ENCODE measurements at places on chromosomes 6 and 20.

- DNase-seq, result no peak
Observed at GRCh38 chr6:145360865-145361264, 374.5 kb downstream of the EPM2A start.

DNA sequence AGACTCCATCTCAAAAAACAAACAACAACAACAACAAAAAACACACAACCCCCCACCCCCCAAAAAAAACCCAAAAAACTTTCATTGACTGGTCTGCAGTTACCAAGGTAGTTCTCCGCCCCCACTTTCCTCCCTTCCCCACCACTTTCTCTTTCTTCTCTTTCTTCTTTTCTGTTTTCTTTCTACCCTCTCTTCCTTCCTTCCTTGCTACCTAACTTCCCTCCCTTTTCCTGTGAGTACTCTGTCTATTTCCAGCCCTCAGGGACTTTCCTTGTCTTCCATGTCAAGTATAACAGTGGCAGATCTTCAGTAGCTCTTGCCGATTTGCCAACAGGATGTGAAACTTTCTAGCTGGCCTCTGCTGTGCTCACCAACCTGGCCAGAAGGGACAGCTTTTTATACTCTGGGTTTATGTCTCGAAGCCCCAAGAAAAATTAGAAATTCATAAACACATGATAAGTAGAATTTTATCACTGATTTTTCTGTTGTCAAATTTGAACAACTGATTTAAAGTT is 399.5 kb downstream of the QKI start:
- DNase-seq, result no peak

GRCh38 chr20:20802328-20802727 is 89.9 kb upstream of the RALGAPA2 start:
- no peak for DNase-seq

DNA sequence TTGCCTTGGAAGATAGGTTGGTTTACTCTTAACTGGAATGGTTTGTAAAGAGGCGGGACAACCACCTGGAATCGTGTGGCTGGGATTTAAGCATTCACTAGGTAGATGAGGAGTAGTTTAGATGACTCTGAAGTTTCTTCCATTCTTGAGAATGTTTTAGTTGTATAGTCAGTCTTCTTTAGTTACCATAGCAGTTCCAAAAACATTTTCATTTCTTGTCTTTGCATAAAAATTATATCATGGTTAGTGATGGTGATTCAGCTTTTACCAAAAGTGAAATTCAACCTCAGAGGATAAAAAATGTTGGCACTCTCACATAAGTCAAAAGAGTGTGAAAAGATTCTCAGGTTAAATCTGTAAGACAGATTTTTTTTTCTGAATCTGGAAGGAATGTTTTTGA is 70.3 kb downstream of the SMAP1 start:
- no peak for DNase-seq

GRCh38 chr6:78607189-78607588 is 260.2 kb upstream of the IRAK1BP1 start:
- no peak for DNase-seq

GRCh38 chr6:137792160-137793033 is 74.7 kb upstream of the TNFAIP3 start:
- no peak for DNase-seq

DNA sequence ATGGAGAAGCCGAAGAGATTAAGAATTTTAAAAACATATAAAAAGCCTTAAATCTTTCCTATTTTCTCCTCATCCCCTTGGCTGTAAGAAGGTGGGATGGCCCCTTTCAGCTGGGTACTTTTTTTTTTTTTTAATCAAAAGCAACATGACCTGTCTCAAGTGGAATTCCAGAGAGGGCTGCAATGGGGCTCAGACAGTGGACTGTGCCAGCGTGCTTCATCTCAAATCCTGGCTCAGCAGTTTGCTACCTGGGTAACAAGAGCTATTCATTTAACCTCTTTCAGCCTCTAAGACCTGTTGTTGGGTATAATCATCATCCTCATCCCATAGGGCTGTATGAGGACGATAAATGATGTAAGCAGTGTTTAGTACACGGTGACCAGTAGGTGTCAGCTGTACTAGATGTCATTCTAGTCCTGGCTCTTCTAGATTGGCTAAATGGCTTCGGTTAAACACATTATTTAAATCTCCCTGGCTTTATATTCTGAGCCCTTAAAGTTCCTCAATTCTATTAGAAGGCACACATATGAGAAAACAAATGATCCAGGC is 6.9 kb upstream of the PPP1R3G start:
- DNase-seq, result no peak

GRCh38 chr6:113564371-113565171 is 292.6 kb upstream of the MARCKS start:
- peak; percentile 57 for DNase-seq

- no peak for DNase-seq
Observed at GRCh38 chr20:19473216-19473921, 260.9 kb downstream of the SLC24A3 start.

DNA sequence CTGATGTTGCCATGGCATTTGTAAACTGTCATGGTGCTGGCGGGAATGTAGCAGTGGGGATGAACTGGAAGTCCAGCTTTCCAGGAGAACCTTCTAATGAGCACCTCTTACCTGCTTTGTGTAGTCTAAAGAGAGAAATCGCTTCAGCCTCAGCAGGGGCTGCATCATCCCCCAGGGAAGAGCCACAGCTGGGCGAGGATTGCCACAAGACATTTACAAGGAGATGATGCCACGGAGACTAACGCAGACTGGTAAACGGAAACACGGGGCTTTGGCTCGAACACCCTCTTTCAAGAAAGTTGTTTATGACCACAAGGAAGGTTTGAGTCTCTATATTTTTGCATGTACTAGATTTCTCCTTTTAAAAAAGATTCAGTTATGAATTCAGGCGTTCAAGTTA is 72.9 kb downstream of the CDH26 start:
- no peak for DNase-seq

GRCh38 chr6:45609141-45609638 is 231.5 kb upstream of the SUPT3H start:
- DNase-seq, result no peak

GRCh38 chr6:107819964-107820337 is 4.2 kb downstream of the SCML4 start:
- no peak for DNase-seq

GRCh38 chr6:141541581-141542324 is 591.0 kb upstream of the GJE1 start:
- no peak for DNase-seq

DNA sequence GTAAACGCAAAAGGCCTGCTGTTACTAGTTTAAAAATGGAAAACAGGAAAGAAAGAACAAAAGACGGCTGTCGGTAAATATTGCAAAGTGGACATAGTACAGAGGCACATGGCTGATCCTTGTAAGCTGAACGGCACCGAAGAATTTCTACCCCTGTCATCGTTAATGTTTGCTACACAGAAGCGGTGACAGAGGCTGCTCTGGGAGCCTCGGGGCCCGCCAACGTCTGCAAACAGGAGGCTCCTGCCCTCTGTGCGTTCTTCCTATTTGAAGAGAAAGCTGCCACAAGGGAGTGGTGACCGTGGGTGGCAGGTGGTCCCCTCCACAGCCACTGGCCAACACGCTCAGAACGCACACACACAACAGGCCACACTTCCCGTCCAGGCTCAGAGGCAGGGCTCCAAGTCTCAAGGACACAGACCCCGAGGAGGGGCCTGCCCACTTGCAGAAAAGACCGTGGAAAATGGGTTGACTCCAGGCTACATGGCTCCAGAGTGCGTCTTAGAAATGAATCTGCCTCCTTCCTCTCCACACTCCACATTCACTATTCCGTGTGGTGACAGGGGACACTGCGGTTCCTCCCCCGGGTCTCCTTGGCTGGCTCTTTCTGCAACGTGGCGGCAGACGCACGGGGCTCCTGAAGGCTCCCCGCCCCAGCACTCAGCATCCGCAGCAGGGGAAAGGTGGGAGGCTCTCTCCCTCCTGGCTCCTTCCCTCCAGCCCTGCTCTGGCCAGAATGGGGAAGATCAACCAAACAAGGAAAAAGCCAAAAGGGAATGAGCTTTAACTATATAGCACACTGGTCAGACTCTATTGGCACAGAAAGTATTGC is 64.5 kb downstream of the GMPR start:
- DNase-seq, result no peak

DNA sequence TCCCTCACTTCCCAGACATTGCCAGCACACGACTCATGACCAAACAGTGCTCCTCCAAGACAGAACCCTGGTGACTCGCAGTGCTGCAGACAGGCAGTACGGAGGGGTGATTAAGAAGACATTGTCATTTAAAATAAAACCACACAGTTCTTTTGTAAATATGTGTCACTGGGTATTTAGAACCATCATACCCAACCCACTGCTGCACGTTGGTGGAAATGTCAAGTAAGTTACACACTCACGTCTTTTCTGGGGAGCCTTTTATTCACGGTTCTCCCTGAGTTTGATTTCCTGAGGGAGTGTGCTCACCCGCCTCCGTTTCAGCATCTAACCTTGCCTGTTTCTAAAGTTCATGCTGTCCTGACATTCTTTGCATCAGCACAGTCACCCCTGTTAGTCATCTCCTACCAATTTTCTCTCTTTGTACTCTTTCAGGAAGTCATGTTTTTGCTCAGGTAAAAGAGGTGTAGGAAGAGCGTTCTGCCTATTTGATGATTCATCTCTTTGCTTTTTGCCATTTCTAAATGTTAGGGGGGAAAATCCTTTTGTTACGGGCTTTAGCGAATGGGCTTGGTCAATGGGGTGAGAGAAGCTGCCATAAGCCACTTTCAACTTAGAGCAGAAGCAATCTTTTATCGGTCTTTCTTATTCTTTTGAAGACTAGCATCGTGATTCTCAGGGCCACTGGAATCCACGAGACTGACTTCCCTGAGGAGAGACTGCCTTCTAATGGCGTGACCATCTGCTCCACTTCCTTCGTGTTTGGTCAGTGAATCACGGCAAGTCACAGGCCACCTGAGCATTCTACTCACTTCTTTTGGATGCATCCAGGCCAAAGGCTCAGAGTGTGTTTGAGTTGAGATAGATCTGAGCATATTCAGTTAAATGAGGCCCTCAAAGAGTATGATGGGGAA is 512.8 kb upstream of the JARID2 start:
- DNase-seq, result no peak

GRCh38 chr6:145903356-145904102 is 60.6 kb downstream of the SHPRH start:
- no peak for DNase-seq

GRCh38 chr6:113588646-113589045 is 268.5 kb upstream of the MARCKS start:
- no peak for DNase-seq

DNA sequence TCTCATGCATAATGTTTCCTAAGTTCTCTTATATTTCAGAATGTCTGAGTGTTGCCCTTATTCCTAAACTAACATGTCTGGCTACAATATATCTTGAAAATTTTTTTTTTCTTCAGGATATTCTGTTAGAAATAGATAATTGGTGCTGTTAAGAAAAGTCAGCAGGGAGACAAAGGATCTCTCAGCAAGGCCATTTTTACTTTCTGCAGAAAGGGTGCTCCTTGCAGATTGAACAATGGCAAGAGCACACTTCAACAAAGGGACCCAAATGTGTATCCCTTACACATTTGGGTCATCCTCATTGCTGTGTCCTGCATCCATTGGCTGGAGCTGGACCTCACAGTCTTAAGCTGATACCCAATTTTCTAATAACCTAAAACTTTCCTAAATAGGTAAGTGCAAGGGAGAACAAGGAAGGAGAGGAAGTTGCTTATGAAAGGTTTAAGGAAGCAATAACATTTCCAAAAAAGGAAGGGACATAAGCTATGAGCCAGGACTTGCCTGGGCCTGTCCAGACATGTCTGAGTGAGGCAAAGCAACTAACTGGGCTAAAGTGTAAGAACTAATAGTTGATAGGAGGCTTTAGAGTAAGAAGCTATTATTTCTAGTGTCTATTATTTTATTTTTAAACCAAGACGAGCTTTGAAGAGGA is 429.6 kb downstream of the BCKDHB start:
- DNase-seq, result no peak

DNA sequence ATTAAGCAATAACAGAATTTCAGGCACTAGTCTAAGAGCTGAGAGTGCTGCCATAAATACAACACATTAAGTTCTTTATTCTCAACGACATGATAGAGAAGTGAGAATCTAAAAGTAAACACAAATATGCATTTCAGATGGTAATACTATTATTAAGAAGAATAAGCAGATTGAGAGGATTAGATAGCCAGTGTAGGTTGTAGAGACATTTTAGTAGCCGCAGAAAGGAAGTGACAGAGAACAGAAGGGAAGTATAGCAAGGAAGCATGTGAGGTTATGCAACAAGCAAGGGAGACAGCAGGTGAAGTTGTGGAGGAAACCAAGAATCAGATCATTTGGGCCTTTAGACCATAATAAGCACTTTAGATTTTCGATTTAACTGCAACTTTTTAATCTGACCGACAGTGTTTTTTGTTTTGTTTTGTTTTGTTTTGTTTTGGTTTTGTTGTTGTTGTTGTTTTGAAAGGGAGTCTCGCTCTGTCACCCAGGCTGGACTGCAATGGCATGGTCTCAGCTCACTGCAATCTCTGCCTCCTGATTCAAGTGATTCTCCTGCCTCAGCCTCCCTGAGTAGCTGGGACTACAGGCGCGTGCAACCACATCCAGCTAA is 737.0 kb upstream of the ADGRB3 start:
- no peak for DNase-seq

DNA sequence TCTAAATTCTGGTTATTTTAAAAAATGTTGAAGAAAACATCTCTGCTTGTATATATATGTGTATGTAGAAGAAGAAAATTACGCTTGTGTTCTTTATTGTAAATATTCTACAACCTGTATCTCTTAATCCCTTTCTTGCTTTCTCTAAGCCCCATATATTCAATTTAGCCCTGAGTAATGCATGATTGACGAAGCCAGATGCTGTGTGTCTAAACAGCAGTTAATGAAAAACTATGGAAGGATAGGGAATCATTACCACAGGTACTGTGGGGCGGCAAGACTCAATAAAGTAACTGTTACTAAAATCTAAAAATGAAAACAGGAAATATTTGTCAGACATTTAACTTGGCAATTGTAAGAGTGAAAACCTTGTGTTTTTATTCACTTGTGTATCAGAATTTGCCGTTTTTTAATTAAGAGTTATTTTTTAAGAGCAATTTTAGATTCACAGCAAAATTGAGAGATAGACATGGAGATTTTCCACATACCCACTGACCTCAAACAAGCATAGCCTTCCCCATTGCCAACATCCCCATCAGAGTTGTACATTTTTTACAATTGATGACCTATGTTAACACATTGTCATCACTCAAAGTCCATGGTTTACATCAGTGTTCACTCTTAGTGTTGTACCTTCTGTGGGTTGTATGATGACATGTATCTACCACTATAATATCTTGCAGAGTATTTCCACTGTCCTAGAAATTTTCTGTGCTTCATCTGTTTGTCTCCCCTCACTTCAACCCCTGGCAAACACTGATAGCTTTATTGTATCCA is 76.7 kb downstream of the BCKDHB start:
- DNase-seq, result peak; percentile 1

DNA sequence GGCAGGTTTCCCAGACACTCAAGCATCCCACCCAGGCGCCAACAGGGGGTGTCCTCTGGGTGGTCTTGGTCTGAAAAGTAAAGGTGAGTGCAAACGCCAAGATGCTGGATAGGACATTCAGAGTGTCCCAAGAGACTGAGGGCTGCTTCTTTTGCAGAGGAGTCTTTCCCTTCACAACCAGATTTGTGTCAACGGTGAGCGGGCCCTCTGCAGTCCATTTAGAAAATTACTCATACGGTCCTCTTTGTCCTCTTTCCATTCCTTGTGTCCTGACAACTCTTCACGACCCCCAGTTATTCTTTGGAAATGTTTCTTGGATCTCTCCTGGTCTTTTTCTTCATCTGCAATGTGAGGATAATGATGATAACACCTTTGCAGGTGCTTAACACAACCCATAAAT is 257.8 kb downstream of the CDC5L start:
- no peak for DNase-seq

GRCh38 chr20:60295214-60295613 is 337.0 kb downstream of the CDH26 start:
- no peak for DNase-seq

- no peak for DNase-seq
Observed at GRCh38 chr6:53432318-53433161, 83.8 kb upstream of the ELOVL5 start.

Measured in right renal pelvis (tissue), 4 donors.